ENCODE measurements at places on chromosomes 2 and 18.

DNA sequence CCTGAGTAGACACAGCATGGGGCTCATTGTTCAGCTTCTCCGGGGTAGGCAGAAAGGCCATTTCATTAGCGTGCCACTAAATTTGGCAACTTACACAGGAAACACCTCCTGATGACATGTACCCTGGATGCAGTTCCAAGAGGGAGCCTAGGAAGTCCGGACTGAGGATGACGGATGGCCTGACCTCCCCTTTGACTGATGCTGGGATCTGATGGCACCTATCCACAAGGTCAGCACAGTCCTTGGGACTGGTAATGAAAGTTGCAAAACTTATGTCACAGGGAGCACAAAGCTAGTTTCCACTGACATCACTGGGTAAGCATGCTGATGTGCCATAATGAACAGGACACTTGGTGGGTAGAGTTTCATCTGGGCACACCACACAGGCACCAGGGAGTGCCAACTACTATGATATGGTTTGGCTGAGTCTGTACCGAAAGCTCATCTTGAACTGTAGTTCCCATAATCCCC is 126.7 kb upstream of the ARL4C start:
- DNase-seq = no peak

GRCh38 chr2:164620873-164621763 is at the start of gene GRB14:
Gene GRB14, minus strand, starts transcription at chr2:164621482. Its CDS starts 173 bp downstream, at chr2:164621309.
- no peak for DNase-seq

DNA sequence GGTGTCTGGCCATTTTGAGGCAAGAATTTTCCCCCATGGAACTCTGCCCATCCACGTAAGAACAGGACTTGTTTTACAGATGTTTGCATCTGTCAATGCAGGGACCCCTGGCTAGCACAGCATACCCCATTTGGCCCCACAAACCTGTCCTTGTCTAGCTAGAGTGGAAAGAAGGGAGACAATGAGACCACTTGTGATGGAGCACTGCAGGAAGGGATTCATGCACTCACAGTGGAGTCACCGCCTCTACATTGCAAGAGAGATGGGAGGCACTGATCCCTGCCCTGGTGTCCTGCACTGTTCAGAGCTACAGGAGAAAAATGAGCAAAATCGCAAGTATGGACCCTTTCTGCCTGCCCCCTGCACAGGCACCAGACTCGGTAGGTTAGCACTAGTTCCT is 32.5 kb downstream of the NPAS2 start:
- no peak for DNase-seq

GRCh38 chr2:2501454-2502200 is 170.6 kb upstream of the MYT1L start:
- no peak for DNase-seq

- no peak for DNase-seq
These were observed 27.5 kb downstream of the GEN1 start for GRCh38 chr2:17781482-17781881.

DNA sequence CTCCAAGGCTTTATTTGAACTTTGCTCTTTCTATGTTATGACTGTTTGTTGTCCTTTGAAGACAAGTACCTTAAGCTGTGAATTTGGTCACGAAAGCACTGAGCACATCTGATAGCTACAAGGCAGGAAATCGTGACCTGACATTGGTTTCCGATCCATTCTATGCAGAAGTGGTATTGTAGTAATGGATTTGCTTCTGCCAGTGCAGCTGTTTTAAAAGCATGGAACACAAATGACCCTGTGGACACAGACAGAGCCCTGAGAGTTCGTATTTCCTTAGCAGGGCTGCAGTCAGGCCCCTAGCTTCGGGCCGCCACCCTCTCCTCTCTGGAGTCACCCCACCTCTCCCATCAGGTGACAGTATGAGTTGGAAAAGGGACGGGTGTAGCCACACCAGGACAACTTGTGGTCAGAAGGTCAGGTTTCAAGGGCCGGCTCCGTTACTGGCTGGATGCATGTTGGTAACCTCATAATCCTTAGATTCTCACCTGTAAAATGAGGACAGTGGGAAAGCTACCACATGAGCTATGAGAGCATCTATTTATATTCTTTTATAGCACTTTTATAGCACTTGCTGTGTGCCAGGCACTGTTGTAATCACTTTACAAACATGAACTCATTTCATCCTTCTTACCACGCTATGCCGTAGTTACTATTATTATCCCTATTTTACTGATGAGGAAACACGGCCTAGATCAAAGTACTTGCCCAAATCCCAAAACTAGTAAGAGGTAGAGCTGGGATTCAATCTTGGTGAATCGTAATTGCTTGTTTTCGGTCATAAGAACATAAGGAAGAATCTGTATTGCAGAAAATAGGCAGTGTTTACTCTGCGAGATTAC is 70.2 kb downstream of the SPATS2L start:
- DNase-seq = no peak

- DNase-seq = no peak
These were observed at the start of gene ANKRD29 for GRCh38 chr18:23662309-23663263. Gene ANKRD29, minus strand, starts transcription at chr18:23662911. Its CDS starts 181 bp downstream, at chr18:23662730.

GRCh38 chr18:34153711-34154110 is 71.0 kb downstream of the NOL4 start:
- no peak for DNase-seq

DNA sequence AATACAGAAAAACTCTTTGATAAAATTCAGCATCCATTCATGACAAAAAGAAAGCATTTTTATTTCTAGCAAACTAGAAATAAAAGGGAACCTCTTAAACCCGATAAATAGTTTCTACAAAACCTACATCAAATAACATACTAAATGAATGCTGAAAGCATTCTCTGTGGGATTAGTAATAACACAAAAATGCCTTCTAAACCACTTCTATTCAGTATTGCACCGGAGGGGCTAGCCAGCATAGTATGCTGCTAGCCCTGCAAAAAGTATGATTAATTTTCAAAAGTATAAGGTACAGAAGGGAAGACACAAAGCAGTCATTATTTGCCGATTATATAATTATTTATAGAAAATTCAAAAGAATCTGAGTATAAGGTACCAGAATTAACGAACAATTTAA is 145.2 kb downstream of the DTNB start:
- no peak for DNase-seq

DNA sequence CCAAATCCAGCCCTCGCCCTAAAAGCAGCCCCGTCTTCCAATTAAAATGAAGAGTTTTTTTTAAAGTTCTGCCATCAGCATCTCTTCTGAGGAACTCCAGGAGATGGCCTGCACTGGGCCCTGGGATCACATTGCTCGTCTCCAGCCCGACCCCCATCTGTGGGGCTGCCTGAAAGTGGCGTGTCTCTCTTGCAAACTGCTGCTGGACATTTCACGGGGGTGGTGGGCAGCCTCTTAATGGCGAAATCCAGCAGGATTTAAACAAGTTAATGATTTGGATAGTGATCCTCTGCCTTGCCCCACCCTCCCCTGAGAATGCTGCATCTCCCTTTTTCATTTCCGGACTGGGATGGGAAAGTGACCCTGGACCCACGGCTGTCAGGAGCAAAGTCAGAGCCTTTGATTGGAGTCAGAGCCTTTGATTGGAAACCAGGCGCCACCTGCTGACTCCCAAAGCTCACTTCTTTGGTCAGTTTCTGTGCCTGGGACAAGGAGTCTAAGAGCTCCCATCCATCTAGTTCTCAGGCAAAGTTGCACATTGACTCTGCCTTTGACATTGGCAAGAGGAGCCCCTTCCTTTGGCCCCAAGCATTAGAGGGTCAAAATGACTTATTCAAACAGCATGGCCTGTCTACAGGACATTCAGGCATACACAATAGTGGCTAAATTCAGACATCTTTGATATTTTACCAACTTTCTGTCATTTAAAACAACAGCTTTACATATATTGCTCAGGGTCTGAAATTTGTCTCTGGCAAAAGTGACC is 155.2 kb downstream of the SH3BP4 start:
- DNase-seq = no peak

DNA sequence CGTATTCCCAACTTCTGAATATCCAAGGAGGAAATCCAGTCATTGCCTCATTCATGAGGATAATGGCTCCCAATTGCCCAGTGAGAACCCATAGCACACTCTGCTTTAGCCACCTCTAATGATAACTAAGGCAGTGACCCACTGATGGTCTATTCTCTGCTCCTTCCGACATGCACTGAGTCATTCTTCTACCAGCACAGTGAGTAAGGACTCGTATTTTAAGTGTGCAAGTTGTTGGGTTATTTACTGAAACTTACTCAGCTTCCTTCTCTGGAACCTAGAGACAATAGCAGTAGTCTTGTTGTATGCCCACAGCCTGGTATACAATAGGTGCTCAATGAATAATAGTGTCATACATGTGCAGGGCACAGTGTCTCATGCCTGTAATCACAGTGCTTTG is 81.1 kb upstream of the ZNF397 start:
- DNase-seq = no peak

DNA sequence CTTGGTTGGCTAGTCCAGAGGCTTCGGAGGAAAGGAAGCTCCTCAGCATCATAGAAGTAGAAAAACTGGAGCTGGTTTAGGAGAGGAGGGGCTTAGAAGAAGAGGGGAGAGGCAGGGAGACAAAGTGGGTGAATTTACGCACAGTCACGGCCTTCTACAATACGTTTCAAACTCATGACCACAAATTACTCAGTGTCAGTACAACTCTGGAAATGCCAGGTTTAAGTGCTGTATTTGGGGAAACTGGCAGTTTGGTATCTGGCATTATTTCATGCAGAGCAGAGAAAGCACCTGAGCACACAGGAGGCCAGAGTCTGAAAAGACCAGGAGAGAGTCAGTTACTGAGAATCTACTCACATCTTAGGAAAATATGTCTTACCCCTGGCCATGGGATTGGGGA is 55.4 kb downstream of the XRCC5 start:
- DNase-seq = no peak

DNA sequence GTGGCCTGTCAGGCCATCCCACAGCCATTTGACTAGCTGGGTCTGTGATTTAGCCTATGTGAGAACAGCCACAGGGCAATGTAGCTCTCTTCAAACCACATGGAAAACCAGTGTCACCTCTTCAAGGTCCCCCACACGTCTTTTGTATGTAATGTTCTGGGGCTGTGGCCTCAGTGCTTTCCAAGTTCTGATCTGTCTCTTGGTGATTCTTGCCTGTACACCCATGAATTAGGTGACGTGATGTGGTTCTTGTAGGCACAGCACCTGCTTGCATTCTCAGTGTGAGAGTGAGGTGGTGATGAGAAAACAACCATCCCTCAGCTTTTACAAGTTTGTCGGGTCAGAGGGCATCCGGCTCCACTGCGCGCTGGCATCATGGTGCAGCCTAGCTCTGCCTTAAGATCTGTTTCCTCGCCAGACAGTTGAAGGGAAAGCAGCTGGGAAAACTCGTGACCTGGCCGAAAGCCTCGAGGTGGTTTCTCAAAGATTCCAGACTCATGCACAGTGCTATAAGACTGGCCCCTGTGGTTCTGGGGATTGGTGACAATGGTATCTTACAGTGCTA is 125.8 kb downstream of the TANC1 start:
- no peak for DNase-seq

DNA sequence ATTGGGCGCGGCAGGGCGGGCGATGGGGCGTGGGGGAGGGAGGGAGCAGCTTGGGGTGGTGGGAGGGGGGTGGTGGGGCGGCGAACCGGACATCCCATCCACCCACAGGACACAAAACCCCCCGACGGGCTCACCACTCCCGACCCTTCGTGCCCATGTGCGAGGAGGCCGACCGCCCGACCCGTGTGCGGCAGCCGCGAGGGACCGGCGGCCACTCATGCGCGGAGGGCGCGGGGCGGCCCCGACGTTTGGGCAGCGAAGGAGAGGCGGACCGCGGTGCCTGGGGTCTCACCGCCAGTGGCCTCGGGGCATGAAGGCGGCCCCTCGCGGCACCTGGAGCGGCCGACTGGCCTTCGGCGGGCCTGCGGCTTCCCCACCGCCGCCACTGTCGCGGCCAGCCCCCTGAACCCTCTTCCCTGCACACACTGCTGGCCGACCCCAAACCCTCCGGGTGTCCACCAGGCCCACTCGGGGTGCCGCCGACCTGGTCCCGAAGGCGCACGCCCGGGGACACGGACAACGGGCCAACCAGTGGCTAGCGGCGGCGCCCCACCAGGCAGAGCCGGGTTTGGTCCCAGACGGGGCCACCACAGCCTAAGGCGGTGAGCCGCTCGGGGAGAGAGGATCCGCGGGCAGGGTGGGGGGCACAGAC is 94.6 kb upstream of the ANKRD30BL start:
- no peak for DNase-seq

GRCh38 chr2:9158786-9159779 is 47.5 kb upstream of the ASAP2 start:
- DNase-seq = no peak

- DNase-seq = no peak
These were observed 149.1 kb downstream of the RHBDD1 start for GRCh38 chr2:226984750-226985582.

- no peak for DNase-seq
These were observed 539.4 kb upstream of the TNP1 start for GRCh38 chr2:217399291-217399690.

GRCh38 chr2:112529757-112530156 is 12.5 kb upstream of the POLR1B start:
- no peak for DNase-seq

GRCh38 chr2:29053223-29053622 is 21.1 kb downstream of the PCARE start:
- no peak for DNase-seq

- no peak for DNase-seq
These were observed 595.9 kb upstream of the LRRTM4 start for GRCh38 chr2:78118037-78118436.

DNA sequence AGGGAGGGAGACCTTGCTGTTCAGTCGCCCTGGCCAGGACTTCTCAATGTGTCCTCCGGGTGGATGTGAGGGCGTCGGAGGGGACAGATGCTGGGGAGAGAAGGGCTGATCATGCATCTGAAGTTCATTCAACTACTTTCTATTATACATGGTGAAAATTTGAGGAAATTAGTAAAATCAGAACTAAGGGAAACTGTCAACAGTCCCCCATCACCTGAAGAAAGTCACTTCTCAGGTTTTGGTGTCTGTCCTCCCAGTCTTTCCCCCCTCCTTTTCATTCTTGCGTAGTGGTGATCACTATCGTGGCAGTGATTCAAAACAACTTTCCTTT is 17.4 kb upstream of the ACKR3 start:
- no peak for DNase-seq

- no peak for DNase-seq
These were observed 24.2 kb downstream of the NEU4 start for GRCh38 chr2:241833101-241833663.

DNA sequence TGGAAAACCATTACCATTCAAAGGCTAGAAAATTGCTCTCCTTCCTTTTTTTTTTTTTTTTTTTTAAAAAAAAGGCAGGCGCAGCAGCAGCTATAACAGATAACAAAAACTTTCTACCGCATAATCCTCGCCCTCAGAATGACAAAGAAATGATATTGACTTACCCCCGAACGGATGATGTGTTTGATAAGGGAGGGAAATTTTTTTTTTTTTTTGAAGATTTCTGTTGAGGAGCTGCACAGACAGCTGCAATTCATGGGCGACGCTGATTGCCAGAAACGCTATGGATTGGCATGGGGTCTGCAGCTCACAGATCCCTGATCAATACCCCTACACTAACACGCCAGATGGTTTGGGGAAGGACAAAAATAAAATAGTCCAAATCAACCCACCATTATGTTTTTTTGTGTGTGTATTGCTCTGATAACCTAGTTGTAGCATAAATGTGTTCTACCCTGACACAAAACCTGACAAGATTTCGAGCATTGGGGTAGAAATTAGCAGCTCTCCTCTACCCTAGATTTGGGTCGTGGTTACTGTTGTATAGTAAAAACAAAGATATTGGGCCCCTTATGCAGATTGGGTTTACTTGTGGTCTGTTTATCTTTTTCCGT is 3.6 kb upstream of the ONECUT2 start:
- DNase-seq = no peak

GRCh38 chr2:151408788-151409600 is 708 bp upstream of the RIF1 start:
- no peak for DNase-seq
